ENCODE measurements at places on chromosomes 2 and 18.

DNA sequence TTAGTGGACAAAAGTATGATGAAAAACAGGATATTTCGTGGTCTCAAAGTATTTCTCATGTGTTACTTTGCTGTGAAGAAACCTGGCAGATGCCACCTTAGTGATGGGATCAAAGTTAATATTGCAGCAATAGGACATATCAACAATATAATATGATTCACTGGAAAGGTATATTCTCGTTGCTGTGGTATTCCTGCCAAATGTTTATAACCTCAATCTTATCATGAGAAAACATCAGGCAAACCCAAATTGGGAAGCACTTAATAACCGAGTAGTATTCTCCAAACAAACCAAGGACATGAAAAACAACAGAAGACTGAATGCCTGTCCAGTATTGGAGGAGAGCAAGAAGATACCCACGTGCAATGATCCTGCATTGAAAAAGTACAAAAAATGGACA, 302.6 kb upstream of the MC4R start:
- DNase-seq = no peak

- no peak for DNase-seq
These were observed 11.6 kb upstream of the TUBB6 start for GRCh38 chr18:12296457-12296856.

- DNase-seq = no peak
These were observed 325.4 kb downstream of the SMAD2 start for GRCh38 chr18:47605093-47605492.

DNA sequence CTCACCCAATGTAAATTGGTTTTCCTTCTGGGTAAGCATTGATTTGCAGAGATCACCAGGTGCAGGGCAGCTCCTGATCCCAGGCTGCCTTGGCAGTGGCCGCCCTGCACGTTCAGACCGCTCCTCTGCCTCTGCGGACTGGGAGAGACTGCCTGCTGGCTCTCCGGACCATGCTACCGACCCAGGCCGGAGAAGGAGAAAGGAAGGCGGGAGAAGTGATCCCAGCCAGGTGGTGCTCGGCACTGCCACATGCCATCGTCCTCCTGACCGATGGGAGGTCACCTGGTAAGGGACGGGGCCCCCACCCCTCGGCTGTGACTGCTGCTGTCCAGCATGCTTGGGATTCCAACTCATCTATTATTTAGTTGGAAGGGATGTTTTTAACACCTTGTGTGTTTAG, 108.1 kb upstream of the POU3F3 start:
- DNase-seq = no peak

DNA sequence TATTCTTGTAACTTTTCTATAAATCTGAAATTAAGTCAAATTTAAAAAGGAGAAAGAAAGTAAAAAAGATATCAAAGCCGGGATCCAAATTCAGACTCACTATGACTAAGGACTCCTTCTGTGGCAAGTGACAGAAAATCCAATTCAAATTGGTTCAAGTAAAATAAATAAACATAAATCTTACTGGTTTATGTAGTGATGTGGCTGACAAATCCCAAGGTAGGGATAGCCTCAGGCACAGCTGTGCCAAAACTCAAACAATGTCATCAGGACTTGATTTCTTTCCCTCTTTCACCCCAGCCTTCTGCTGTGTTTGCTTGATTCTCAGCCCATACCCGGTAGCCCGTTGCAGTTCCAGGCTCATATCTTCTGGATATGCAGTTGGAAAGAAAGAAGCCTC, 284.6 kb downstream of the SP3 start:
- DNase-seq = no peak

DNA sequence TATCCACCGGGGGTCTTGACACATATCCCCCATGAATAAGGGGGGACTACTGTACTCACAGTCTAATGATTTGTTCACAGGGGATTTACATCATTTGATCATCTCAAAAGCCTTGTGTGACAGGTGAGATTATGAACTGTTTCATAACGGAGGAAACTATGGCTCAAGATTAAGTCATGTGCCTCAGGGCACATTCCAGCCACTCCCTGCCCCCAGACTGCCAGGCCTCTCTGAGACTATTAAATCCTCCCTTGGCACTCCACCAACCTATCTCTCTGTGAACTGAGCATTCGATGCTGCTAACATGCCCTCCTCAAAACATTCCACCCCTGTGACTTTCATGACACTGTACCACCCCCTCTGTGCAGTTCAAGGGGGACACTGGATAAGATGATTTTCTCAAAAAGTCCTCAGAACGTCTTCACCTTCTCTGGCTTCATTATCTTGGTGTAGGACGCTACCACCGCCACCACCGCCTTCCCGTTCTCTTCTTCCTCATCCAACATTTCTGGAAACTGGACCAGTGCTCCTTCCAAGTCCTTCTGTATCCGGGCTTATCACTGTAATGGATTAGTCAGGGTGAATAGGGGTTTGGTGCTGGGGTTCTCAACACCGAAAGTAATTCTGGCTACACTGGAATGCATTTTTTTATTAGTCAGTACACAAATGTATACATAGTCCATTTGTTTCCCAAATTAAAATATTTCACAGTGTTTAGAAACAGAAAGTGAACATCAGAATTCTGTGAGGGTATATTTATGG, 169.6 kb downstream of the KCNS3 start:
- no peak for DNase-seq

GRCh38 chr2:150513647-150514046, 26.2 kb upstream of the RND3 start:
- DNase-seq = no peak

GRCh38 chr18:21451851-21452250, 148.7 kb downstream of the ESCO1 start:
- DNase-seq = no peak

DNA sequence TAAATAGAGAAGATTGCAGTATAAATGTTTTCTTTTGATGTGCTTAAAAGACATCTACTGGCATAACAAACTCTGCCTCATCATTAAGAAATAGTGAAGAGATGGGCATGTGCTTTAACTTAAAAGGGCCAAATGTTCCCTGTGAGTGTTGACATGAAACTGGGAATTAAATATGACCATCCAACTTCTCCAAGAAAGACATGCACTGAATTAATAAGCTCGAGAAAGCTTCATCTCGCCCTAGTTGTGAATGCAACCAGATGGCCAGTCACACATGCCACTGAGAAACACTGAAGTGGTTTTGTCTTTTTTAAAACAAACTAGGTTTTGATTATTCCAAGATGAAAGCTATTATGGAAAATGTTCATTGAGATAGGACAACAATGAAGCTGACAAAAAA, 479.2 kb downstream of the RIT2 start:
- DNase-seq = no peak

GRCh38 chr18:50757358-50757757, 62.5 kb downstream of the MRO start:
- DNase-seq = no peak

GRCh38 chr2:240427729-240428128, 7.7 kb upstream of the GPC1 start:
- no peak for DNase-seq

GRCh38 chr2:207229161-207229560, 63.4 kb upstream of the KLF7 start:
- DNase-seq = no peak

GRCh38 chr2:95277246-95277906, 3.1 kb downstream of the PROM2 start:
- DNase-seq = no peak

DNA sequence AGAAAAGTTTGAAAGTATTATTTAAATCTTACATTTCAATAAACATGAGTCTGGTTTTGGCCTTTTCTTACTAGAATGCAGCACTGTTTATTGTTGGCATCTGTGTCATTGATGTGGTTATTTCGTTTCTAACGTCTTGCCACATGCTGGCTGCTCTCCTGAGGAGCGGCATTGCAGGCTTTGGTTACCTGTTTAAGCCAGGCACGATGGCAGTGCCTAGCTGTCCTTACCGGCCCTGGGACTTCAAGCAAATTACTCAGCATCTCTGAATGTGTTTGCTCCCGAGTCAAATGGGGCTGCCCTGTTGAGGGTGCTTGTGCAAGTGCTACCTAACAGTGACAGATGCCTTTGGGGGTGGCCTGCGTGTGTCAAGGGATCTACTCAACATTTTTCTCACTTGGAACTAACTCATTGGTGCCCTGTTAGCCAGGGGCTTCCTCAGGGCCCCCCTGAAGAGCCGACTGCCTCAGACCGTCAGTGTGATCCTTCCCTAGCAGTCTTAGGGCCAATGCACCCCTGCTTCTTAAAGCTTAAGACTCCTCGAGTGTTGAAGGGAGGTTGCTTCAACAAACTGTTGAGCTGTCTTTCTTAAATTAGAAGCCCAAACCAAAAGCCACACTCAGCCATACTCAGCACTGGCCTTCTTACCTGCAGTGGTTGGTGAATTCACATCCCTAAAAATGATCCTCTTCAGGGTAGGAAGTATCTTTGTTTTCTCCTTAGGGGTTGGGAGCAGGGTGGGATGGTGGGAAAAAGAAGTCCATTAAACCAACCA, 151.5 kb downstream of the NCK2 start:
- DNase-seq = no peak

DNA sequence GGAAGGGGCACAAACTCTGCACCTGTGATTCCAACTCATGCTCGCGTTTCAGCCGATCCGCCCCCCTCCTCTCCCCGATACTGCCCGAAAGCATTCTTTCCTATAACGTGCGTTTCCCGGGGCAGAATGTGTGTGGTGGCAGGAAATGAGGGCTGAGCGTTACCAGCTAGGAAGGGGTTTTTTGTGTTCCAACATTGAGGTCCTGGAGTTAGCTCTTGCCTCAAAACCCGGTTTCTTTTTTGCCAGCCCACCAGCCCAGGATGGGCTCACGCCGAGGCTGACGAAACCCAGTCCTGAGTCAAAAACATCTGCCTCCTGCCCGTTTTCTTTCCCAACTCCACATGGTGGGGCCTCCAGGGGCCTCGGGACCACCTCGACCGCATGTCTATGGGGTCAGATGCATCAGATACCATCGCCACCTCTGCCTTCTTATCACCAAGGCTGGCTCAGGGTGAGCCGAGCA, 113.7 kb upstream of the COPS8 start:
- no peak for DNase-seq

GRCh38 chr18:58194028-58194427, 150.0 kb downstream of the NEDD4L start:
- no peak for DNase-seq

DNA sequence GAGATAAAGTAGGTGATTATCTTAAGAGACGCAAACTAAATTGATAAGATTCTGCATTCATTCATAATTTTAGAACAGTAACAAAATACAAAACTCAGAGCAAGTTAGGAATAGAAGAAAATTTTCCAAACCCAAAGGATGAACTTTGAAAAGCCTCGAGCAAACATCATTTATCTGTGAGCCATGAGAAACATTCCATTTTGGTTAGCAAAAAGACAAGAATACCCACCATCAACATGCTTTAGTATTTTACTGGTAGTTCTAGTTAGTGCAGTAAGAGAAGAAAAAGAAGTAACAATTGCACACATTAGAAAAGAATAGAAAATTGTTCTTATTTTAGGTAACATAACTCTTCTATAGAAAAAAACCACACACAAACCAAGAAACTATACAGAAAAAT, 291.3 kb upstream of the TCF4 start:
- DNase-seq = no peak

DNA sequence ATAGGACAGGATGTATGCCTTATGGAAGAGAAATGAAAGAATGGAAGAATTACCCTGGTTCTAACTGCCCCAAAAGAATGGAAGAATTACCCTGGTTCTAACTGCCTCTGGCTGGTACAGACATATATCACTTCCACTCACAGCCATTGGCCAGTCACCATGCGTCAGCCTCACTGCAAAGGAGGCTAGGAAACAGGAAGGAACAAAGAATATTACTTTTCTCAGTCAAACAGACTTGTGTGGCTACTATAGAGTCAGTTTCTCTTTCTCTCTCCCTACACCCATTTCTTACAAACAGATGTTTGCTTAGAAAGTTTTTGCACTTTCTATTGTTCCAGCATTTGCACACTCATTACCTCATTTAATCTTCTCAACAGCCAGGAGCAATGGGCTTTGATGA, 1111.1 kb upstream of the KLHL29 start:
- DNase-seq = no peak

- no peak for DNase-seq
These were observed 20.9 kb upstream of the NEDD4L start for GRCh38 chr18:58023108-58023507.

DNA sequence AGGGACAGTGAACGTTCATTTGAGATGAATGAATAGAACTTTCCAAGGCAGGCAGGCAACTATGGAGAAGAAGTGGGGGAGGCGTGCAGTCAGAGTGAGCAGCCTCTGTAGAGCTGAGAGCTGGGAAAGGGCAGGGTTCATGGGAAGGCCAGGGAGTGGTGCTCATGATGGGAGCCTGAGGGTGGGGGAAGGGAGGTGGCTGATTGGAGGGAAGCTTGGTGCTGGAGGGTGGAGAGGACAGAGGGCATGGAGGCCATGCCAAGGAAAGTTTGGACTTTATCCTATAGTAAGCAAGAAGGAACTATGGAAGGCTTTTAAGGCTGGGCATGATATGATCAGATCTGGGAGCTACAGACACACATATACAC, 47.6 kb upstream of the LGALSL start:
- no peak for DNase-seq

GRCh38 chr18:21960189-21960588, 209.2 kb upstream of the GATA6 start:
- no peak for DNase-seq

- DNase-seq = no peak
These were observed 3.1 kb downstream of the ARHGAP15 start for GRCh38 chr2:143132355-143132754.

GRCh38 chr2:86577817-86578456, 14.7 kb upstream of the CHMP3 start:
- no peak for DNase-seq

DNA sequence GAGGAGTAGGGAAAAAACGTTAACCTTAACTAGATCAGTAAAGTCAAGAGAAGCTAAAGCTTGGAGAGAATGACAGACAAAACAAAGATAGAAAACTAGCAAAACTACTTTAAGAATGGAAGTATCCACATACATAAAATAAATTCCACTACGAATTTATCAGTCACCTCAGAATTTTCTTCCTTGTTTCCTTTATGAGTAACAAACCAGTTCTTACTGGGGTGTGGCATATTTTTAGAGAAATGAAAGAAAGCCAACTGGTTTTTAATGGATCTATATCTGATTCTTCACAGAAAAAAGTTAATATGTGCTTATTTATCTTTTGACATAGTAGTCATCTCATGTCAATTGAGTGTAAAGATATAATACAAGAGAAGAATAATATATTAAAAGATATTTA, 2033.7 kb upstream of the CELF4 start:
- DNase-seq = no peak

DNA sequence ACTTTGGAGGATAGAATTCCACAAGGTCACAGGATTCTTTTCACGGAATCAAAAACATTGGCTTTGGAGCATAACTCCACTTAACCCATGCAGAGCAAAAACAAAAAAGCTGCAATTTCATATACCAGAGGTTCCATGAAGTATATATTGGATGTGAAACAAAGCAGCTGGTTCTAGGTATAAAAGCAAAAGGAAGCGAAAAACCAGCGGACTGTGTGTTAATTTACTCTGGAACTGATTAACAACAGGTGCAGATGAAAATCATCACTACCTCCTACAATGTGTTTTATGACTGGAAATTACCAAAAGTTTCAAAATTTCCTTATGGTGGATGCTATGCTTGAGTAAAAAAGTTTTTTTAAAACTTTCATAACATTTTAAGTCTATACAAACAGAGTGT, 54.4 kb upstream of the LINC00305 start:
- no peak for DNase-seq

- DNase-seq = no peak
These were observed 20.7 kb downstream of the SP140 start for GRCh38 chr2:230246206-230246605.

GRCh38 chr2:162103443-162104009, 29.5 kb upstream of the DPP4 start:
- DNase-seq = no peak

Data from stimulated activated CD4-positive, alpha-beta T cell treated with anti-CD3 and anti-CD28 coated beads, Interleukin-1b, Interleukin-23, amount 100 ng/mL, for 4 hours (primary cell).